ENCODE measurements at places on chromosomes 11 and 22.

DNA sequence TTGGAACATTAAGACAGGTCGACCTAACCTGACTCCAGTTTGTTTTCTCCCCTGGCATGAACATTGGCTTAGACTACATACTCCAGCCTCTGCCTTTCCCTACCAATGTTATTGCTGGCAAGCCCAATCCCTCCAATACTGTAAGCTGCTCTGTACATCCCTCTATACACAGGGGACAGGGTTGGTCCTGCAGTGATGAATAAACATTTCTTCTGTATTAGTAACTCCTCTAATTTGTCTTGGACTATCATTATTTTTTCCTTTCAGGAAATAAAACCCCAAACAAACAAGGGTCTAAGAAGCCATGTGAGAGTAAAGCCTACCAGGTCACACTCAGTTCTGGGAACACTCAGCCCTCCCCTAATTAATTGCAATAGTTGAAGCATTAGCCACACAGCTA is 35.1 kb upstream of the FJX1 start:
- DNase-seq: no peak

GRCh38 chr11:76284161-76284560 is 77.9 kb upstream of the WNT11 start:
- no peak for DNase-seq

- DNase-seq: no peak
Observed at GRCh38 chr22:18033204-18033998, 9.0 kb upstream of the MICAL3 start.

DNA sequence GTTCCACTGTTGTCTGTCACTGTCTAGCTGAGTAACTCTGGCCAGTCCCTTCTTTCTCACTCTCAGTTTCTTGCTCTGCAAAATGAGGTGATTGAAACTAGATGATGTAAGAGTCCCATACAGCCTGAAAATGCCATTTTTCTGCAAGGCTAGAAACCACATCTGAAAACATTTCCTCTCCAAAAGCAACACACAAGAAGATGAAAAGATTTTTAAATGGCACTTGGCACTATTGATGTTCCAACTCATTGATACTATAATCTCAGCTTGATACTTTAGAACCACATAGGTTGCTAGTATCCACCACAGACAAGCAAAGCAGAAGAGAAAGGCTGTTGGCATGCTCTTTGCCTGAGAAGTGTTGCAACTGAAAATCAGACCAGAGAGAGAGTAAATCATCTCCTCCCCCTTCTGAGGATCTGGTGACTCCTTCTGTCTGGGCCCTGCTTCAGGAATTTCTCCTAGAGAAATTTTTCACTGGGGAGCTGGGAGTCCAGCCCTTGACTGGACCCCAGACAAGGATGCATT is 1217.9 kb downstream of the LRRC4C start:
- no peak for DNase-seq

DNA sequence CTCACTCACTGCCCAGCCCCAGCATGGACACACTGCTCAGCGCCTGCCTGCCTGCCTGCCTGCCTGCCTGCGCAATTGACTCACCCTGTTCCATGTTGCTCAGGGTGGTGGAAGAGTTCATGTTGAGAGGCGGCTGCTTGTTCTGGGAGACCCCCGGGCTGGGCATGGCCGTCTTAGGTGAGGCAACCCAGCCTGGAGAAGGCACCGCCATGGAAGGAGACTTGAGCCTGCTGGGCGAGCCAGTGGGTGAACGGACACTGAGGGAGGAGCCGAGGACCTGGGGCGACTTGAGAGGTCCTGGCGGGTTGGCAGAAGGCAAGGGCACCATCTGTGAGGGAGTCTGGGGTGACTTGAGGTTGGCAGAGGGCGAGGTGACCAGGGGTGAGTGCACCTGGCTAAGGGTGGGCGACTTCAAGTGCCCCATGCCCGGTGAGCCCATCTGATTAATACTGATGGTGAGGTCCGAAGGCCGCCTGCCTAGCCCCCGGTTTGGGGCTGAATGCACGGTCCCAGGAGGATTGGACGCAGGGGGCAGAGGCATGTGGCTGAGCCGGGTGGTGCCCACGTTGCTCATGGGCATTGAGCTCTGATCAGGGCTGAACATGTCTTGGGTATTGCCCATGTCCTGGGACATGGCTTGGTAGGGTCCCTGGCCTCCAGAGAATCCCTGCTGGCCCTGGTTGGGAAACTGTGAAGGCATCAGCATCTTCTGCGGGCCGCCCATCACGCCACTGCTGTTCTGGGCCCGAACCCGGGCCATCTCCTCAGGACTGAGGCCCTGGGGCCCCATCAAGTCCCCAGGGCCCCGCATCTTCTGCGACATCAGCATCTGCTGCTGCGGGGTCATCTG is 17.1 kb downstream of the CXCR5 start:
- DNase-seq: no peak

GRCh38 chr11:105937331-105937730 is 84.7 kb downstream of the MSANTD4 start:
- DNase-seq: no peak

DNA sequence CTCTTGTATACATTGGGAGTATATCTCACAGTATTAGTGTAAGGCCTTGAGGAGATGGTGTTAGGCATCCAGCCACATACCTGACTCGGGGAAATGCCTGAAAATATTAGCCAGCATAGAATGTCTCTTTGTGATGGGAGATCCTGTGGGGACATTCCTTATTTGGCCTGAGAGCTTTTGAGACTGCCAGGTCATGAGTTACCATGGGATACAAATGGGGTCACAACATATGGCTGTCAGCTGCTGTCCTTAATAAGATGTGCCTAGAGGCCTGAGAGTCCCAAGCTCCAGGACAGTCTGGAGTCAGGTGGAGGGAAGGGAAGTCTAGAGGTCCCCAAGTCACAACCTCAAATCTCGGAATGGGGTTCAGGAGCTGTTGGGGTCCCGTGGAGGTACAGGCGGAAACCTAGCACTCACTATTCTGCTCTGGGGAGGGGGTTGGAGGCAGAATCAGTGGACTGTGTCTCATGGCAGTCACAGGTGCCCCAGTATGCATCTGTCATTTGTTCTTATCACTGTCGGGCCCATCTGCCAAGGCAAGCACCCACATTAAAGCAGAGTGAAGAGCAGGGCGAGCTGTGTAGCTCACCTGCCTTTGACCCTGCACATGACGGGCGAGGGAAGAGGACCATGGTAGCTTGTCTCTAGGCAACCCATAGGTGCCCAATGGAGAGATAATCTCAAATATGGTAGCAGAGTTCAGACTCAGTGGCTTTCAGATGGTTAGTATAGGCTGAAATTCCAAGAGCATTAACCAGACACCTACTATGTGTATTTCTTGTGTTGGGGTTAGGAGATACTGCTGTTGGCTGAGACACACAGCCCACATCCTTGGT is 29.9 kb downstream of the KCNQ1OT1 start:
- DNase-seq: no peak

- DNase-seq: no peak
Observed at GRCh38 chr11:11567936-11568650, 53.7 kb downstream of the GALNT18 start.

DNA sequence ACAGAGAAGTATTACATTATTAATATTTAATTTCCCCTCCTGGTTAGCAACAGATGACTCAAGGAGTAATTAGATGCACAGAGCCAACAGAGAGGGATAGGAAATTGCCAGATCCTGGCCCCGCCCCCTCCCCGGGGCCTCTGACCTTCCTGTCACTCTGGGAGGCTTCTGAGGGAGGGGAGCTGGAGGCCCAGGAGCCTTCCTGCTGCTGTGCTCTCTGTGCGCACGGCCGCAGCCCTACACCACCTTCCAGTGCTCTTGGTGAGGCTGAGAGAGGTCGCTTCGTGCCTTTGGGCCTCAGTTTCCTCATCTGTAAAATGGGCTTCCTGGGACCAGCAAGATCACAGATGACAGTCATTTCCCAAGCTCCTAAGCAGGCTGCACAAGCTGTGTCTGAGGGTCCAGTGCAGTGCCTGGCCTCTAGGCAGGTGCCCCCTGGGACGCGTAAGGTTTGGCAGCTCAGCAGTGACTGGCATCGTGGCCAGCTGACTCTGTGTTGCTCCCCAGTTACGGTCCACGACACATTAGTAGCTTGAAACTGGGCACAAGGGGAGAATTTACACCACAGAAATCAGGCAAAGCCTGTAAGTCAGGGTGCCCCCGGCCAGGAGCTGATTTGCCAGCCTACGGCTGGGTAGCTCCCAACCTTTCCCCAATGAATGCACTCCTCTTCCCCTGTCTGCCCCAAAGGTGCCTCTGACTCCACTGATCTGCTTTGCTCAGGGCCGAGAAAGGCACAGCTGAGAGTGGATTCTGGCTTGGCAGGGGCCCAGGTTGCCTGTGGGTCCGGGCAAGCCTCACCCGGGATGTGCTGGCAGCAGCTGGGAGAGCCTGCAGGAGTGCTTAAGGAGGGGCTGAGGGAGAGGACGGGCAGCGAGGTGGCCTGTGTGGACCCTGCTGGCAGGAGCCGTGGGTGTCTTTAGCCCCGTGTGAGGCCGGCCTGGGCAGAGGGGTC is 2.3 kb downstream of the ADORA2A start:
- DNase-seq: peak; percentile 40

DNA sequence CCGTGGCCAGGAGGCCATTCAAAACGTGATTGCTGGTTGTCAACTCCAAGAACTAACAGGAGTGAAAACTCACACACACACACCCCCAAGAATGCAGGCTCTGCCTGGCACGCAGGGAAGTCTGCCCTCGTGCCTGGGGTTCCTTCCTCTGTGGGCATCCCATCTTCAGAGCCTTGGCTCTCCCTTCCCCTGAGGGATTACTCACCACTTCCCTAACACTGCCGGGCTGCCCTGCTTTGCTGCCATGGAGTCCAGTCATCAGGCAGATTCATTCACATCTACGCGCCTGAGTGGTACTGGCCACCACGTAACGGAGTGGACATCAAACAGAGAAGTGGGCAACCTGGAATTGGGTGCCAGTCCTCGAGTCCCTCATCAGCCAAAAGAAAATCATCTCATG is 120.7 kb upstream of the TMEM45B start:
- DNase-seq: no peak

DNA sequence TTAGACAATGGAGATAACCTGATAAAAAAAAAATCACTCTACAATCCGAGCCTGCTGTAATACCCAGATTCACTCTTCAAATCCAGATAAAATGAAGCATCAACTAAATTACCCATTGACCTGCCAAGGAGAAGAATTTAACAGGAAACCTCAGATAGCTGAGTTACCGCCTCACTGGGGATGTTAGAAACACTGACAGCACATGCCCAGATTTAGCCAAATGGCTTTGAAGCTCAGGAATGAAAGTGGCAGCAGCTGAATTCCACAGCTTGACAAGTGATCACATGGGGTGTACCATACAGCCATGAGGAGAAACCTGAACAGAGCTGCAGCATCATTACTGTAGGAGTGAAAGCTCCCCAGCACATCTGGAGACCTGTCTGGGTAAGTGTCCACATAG is 807.6 kb downstream of the DLG2 start:
- no peak for DNase-seq

GRCh38 chr22:46556775-46557174 is 19.4 kb upstream of the CELSR1 start:
- DNase-seq: no peak

DNA sequence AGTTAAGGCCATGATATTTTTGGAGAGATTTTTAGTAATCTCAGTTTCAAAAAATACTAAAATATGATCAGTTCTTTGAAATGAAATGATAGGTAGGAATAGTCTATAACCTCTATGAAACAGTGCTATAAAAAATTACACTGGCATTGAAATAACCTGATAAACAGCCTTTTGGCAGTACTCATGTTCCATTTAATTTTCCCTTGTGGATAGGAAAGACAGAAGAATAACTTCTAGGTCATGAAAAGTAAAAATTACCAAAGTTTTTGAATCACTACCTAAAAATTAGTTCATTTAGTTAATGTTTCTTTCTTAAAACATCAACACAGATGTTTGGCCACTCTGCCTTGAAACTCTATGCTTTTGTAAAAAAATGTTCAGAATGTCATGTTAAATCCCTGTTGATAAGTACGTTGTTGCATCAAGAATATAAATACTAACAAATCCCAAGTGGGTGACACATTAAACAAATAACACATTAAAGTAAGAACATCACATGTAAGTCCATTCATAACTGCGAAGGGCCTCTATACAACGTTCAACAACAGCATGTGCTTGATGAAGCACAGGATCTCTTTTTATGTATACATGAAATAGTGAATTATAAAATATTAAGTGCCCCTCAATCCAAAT is 290.2 kb downstream of the SWAP70 start:
- DNase-seq: no peak

GRCh38 chr11:11580012-11580411 is 41.8 kb downstream of the GALNT18 start:
- DNase-seq: no peak

DNA sequence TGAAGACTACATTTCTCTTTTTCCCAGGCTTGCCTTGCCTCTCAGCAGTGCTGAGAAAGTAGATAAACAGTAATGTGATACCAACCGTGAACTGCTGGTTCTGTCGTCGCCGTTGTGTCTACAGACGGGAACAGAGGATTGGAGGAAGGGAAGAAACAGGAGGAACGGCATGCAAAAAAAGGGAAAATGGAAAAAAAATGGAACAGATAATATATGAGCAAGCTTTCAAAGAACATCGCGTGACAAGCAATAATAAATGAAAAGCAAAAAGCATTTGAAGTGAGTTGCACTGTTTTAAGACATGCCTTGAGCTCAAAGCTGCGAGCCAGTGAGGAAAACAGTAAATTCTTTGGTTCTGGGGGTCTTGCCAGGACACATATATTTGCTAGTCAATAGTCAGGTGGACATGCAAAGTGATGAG is 305.9 kb downstream of the CADM1 start:
- no peak for DNase-seq

DNA sequence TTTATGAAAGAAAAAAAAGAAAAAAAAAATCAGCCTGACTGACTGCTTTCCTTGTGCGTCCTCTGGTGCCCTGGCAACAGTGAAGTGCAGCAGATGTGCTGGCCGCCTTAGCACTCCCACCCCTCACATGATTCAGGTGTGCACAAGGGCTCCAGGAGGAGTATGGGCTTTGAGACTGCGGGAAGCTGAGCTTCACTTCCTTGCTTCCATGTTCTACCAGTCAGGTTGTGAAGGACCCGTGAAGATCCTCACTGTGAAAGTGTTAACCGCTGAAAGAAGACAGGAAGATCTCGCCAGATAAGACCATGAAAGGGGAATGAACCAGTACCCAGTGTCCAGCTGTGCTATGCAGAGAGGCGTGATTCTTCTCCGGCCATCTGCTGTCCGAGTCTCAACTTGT is 48.2 kb downstream of the HIRA start:
- DNase-seq: no peak

DNA sequence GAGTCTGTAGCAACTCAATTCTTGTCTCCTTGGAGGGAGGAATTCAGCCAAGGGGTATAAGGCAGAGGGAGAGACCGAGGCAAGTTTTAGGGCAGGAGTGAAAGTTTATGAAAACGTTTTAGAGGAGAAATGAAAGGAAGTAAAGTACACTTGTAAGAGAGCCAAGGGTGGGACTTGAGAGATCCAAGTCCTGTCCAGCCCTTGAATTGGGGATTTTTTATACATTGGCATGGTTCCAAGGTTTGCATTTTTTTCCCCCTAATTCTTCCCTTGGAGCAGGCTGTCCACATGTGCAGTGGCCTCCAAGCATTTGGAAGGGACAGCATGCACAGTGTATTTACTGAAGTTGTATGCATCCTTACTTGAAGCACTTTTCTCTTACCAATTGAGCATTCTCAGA is 192.1 kb downstream of the LUZP2 start:
- no peak for DNase-seq

GRCh38 chr11:14454861-14455632 is 44.6 kb downstream of the COPB1 start:
- DNase-seq: no peak

GRCh38 chr11:46294365-46295309 is 17.2 kb downstream of the CREB3L1 start:
- DNase-seq: no peak

Measured in T follicular helper cell (primary cell).